Posterior cingulate gyrus (tissue), 11 donors: ENCODE measurements at places on chromosomes 16 and 17.

- no peak for DNase-seq
Measured at GRCh38 chr17:42227849-42228700, 33.8 kb upstream of the GHDC start.

DNA sequence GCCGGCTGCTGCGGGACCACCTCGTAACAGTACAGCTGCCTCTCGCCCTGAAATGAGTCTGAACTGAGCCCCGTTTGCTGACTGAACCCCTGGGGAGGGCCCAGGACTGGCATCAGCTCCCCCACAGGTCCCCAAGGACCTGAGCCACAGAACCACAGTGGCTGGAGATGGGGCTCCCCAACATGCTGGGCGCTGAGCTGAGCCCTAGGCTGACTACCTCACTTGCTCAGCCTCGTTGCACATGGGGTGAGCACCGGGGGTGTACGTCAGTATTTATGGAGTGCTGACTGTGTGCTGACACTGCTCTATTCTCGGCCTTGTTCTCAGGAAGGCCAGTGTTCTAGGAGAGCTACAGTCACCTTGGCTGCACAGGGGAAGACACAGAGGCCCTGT is 6.6 kb upstream of the VASN start:
- DNase-seq = no peak

DNA sequence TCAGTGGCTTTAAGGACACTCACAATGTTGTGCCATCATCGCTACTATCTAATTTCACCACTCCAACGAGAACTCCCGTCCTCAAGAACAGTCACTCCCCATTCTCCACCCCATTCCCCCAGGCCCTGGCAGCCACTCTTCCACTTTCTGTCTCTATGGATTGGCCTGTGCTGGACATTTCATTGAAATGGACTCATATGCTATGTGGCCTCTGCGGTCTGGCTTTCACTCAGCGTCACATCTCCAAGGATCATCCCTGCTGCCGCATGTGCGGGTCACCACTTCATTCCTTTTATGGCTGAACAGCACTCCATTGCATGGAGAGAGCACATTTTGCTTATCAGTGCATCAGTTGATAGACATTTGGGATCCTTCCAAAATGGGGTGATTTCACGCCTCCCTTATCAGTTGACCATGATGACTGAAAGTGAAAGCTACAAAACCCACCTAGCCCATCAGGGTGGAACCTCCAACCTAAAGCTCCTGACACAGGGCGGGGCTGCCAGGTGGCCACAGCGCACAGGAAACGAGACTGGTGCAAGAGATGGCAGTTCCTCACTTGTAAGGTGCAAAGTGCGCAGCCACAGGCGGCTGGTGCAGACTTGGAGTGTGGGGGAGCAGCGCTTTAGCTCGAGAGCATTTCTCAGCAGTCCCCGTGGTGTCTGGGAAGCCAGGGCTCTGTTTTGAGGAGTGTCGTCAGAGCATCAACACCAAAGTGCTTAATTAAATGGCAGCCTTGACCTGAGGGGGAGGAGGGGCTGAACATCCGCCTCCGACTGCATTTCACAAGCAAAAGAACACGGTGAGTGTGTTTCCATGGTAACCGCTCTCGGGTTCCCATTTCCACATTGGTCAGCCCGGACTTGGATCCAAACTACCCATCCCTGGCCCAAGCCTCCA is 23.8 kb downstream of the COTL1 start:
- peak; percentile 64 for DNase-seq

GRCh38 chr17:38587203-38587602 is 18.5 kb downstream of the SRCIN1 start:
- DNase-seq = no peak

GRCh38 chr16:48949636-48950035 is 332.0 kb downstream of the CBLN1 start:
- DNase-seq = no peak

DNA sequence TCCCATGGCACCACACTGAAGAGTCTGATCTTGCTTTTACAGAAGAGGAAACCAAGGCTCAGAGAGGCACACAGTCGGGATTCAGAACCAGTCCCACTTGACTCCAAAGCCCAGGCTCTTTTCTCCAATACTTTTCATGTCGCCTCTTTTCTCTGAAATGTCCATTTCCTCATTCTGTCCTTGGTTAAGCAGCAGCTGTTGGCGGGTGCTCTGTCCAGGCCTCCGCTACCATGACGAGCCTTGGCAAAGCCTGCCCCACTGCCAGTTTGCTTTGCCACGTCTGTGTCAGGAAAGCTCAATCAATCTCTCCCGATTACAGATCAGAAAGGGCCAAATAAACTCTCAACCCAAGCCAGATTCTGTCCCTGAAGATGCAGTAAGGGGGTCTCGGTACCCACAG is 9.1 kb upstream of the CEP295NL start:
- DNase-seq = no peak

DNA sequence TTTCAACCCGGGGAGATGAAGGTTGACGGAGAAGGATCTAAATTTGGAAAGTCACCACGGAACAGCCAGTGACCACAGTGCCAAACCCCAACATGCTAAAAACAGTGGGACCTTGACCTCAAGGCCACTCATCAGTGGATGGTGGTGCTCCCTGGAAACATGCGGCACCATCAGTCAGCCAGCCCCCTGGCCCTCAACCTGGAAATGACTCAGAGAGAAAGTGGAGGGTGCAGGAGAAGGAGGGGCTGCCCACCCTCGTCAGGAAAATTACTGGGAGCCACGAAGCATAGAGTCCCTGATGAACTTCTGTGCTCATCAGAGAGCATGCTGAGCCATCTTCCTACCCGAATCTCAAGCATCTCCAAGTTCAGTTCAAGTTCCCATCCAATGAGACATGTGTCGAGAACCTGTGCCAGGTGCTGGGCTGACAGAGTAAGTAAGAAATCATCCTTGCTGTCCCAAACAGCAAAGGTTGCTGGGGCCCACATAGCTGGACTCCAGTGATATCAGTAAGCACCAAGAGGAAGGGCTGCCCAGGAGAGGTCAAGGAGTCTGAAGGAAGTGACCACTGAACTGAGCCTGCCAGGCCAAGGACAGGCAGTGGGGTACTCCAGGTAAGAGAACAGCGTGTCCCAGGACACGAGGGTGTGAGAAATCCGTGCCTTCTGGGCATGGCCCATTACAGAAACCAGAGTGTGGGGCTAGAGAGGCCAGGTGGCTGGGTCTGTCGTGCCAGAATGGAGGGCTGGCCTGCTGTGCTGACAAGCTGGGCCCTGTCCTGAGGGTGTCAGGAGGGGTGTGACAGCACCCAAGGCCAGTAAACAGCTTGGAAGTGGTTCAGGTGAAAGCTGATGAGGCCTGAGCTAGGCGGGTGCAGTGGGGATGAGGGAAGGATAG is 5.2 kb downstream of the PECAM1 start:
- no peak for DNase-seq

DNA sequence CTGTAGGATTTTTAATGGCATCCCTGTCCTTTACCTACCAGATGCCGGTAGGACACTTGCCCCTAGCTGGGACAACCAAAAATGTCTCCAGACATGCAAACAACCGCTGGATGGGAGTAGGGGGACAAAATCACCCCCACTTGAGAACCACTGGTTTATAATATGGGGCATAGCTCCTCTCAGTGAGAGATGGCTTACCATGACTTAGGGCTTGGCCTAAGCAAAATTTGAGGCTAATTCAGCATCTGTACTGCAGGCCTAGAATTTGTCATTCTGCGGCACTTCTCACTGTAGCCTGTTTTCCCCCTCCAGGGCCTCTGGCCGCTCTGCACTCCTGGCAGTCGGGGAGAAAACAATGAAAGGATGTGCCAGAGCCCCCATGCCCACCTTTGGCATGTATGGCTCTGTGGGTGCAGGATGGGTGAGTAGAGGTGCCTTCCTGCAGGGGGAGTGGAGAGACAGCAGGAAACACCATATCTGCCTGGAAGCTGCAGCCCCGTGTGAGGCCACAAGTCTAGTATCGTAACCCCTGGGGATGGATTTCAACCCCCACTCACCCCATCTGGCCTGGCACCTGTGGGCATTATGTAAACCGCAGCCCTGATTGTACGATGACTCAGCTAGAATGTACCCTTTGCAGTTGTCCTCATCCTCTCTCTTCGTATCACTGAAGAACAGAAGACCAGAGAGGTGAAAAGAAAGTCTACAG is 268.1 kb downstream of the SOX9 start:
- DNase-seq = no peak

- no peak for DNase-seq
Measured at GRCh38 chr16:2472488-2472864, 1.4 kb downstream of the NTN3 start.

GRCh38 chr16:28935924-28936783 is 4.4 kb downstream of the CD19 start:
- DNase-seq = peak; percentile 36

- peak; percentile 82 for DNase-seq
Measured at GRCh38 chr16:22425036-22425801, 50.8 kb upstream of the CDR2 start.

GRCh38 chr17:62057696-62058095 is 7.4 kb downstream of the MED13 start:
- DNase-seq = no peak

GRCh38 chr16:87108941-87109340 is 208.3 kb downstream of the C16orf95 start:
- DNase-seq = no peak

DNA sequence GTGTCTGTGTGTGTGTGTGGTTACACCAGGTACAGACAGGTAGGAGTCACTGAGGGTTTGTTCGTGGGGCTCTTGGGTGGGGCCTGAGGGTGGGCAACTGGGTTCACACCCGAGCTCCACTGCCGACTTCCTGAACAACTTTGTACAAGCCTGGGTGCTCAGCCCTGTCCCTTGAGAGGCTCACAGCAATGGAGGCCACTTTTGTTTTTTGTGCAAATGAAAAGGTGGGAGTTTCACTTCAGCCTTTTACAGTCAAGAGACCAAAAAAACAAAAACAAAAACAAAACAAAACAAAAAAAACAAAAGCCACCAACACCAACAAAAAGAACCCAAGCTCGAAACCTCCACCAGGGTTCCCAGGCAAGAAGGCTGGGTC is 2.4 kb downstream of the RHBDF2 start:
- DNase-seq = no peak

GRCh38 chr17:69669441-69670178 is 255.1 kb downstream of the MAP2K6 start:
- DNase-seq = no peak

- peak; percentile 40 for DNase-seq
Measured at GRCh38 chr17:17305281-17305801, 2.2 kb downstream of the NT5M start.

GRCh38 chr17:47694581-47695428 is 844 bp downstream of the TBKBP1 start:
- DNase-seq = peak; percentile 57

GRCh38 chr17:72726936-72727335 is 365.6 kb downstream of the SLC39A11 start:
- no peak for DNase-seq

GRCh38 chr16:87818533-87819161 is 50.7 kb downstream of the SLC7A5 start:
- no peak for DNase-seq

DNA sequence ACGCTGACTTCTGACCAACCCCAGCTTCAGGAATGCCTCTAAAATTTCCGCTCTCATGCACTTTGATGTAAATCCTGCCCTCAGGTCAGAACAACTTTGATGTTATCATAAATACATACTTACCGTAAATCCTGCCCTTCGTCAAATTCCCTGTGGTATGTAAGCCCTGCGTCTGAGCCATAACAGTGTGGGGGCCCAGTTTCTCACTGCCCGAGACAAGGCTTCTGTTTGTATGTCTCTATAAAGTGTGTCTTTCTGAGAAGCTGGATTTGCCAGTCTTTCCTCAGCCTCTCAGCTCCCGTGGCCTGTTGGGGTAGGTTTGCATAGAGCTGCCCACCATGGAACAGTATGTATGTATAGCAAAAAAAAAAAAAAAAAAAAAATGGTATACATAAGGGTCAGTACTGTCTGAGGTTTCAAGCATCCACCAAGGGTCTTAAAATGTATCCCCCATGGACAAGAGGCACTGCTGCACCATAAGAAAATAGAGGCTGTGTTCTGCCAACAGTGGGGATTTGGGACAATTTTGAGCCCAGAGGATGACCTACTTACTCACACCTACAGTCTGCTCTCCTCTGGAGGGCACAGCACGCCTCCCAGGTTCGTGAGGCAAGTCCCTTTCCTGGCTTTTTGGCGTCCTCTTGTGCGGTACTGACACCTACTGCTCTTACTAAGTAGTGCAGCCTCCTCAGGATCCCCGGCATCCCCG is 17.5 kb downstream of the PRMT7 start:
- peak; percentile 63 for DNase-seq

GRCh38 chr17:4310354-4311060 is 46.7 kb upstream of the ANKFY1 start:
- peak; percentile 87 for DNase-seq

DNA sequence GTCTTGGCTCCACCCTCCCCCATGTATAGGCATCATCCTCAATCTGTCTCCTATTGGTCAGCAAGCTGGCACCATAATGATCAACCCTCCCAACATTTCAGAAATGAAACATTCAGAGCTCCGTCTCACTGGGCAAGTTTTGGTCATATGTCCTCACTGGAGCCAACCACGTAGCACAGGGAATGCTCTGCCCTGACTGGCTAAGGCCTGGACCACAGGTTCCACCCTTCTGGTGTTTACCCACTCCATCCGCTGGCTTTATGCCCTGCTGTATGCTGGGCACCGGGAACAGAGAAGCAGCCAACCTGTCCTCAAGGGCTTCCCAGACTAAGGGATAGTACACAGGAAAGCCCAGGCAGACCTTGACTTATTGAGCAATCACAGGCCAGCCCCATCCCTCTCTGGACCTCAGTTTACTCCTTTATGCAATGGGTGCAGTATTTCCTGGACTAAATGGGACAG is 20.5 kb downstream of the MYO15A start:
- no peak for DNase-seq

DNA sequence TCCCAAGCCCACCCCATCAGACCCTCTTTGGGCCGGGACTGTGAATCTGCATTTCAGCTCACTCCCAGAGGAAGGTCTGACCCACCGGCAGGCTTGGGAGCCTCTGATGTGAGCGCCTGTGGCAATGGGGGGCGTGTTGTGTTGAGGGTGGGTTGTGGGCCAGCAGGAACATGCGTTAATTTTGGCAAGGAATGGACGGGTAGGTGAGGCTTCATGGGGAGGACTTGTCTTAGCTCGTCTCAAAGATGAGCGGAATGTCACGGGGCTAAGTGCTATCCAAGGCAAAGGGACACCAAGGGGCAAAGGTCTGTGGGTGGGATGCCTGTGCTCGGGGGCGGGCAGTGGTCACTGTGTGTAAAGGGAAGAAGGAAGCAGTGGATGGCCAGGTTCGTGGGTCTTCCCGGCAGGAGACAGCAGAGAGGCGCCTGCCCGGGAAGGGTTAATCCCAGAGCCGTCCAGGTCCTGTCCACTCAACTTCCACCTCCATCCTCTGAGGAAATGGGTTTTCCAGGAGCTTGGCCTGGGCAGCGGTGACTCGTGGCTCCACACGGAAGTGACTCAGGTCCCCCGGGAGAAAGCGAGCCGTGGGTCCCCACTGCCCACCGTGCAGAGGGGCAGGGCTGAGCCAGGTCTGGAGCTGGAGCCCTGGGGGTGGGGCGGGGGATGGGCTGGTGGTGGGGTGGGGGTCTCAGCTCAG is 17.4 kb downstream of the ADGRG1 start:
- no peak for DNase-seq

DNA sequence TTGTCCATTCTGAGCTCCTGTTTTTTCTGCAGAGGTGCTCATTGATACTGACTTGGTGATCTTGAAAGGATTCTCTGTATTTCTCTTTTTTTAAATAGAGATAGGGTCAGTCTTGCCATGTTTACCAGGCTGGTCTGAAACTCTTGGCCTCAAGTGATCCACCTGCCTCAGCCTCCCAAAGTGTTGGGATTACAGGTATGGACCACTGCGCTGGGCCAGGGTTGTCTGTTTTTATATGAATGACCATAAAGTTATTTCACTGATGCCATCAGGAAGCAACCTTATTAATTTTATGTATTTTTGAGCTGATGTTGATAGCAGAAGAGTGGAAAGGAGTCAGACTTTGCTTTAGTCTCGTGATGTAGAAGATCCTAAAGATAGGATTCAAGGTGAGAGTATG is 35.7 kb upstream of the METTL9 start:
- DNase-seq = no peak
